ENCODE measurements at places on chromosomes 16 and 17. TPM values are rescaled to one million over a fixed set of nuclear protein-coding genes. Genes with fewer than 3 reads are reported as not detected.

The STX8 gene
- 61.0 TPM for total RNA-seq

The SMPD3 gene
- total RNA-seq, result 85.4 TPM

The RDM1 gene
- not detected for total RNA-seq

The CLEC19A gene
- not detected for total RNA-seq

The TPSG1 gene
- total RNA-seq, result not detected

Data from glutamatergic neuron (in vitro differentiated cells).